ENCODE measurements at places on chromosomes 11 and 22.

- DNase-seq, result no peak
Observed at GRCh38 chr11:74819400-74819799, 70.8 kb downstream of the RNF169 start.

DNA sequence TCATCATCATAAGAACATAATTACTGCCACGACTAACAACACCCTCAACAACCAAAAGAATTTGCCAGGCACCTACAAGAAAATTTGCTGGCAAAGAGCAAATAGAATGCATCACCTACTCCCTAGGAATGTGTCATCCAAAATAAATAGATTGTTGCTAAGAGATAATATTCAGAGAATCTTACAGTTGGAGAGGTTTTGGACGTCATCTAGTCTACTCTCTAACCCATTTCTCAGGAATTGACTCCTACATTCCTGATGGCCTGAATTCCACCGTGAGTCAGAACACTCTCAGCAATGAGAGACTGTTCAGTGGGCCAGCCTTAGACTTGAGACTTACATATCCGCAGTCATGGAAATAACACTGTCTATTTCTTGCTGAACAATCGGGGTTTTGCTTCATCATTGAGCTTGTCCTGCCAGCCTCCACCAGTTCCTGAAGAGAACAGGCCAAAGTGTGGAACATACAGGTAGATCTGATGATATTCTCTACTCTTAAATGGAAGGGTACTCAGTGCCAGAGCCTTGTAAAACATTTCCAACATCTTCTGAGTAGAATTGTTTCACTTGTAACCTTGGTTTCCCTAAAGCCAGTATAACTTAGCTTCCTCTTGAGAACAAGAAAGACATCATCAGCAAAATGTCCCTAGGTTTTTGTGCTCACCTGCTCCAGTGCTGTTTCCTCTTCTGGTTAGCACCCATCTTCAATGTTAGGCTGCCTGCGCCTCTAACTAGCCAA lies 8.3 kb downstream of the KIRREL3 start:
- DNase-seq, result no peak

GRCh38 chr11:34203377-34203871 lies 98.0 kb downstream of the NAT10 start:
- no peak for DNase-seq

GRCh38 chr11:121630041-121630440 lies 177.3 kb upstream of the SORL1-AS1 start:
- DNase-seq, result no peak
